HT1080 (cell line): ENCODE measurements at places on chromosomes 2 and 18.

GRCh38 chr2:68901199-68901514 is 30.0 kb upstream of the BMP10 start:
- DNase-seq = peak; percentile 49

- no peak for DNase-seq
Observed at GRCh38 chr2:207321514-207321913, 155.8 kb upstream of the KLF7 start.

DNA sequence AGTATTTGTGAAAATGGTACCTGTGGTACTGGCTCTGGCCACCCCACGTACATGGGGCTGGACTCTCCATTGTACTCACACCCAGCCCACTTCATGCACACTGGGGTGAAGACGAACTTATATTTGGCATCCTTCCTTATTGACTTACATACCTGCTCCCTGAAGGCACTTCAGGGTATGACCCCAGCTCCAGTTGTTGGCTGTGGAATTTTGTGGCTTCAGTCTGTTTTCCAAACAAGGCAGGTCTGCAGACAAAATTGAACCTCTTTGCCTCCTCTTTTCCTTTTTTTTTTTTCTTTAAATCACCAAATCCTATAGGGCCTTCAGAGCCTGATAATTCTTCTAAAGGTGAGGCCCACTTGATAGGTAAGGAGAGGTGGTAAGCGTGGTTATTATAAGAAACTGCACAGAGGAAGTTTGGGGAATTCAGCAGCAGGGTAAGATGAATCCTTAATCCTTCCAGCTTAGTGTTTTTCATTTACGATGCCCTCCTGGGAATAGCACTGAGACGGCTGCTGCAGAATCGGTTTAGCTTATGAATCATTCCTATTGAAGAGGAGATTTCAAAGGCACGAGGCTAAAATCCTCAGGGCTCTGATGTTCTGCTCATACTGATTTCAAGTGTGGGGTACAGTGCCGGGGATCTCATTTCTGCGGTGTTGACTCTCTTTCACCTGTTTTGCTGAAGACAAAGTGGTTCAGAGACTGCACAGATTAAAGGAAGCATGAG is 55.2 kb downstream of the KIF5C start:
- no peak for DNase-seq

GRCh38 chr2:171334171-171334570 is 99.6 kb downstream of the METTL8 start:
- DNase-seq = no peak

GRCh38 chr18:5142131-5142530 is 54.9 kb downstream of the AKAIN1 start:
- DNase-seq = no peak

GRCh38 chr2:235668782-235669181 is 174.9 kb downstream of the AGAP1 start:
- DNase-seq = no peak

DNA sequence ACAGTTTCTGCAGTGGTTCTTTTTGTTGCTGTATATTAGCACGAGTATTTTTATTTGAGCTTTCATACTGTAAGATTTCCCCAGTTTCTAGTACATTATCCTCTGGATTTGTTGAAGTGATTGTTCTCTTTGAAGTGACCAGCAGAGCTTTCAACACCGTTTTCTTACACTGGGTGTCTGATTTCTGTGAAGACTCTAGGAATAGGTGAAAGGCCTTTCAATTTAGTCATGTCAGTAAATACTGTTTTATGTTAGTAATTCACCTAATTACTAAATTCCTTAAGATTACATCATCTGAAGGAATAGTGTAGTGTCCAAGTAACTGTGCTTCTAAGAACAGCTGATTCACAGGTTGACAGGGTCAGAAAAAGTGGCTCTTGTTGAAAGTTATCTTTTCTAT is 2.3 kb downstream of the PPM1B start:
- DNase-seq = peak; percentile 30

DNA sequence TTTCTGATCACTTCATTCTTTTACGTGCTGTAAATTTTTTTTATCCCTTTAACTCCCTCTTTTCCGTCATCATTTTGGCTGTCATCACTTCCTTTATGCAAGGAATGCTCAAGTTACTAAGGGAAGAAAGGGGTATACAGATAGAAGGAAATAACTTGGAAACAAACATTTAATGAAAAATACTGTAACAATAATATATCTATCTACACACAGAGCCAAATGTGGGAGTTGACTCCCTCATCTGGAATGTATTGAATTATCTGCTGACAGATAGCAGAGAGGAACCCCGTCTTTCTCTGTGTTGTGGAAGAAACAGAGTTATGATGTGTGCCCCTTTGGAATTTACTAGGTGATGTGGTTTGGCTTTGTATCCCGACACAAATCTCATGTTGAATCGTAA is 182.5 kb upstream of the NXPH2 start:
- DNase-seq = no peak

DNA sequence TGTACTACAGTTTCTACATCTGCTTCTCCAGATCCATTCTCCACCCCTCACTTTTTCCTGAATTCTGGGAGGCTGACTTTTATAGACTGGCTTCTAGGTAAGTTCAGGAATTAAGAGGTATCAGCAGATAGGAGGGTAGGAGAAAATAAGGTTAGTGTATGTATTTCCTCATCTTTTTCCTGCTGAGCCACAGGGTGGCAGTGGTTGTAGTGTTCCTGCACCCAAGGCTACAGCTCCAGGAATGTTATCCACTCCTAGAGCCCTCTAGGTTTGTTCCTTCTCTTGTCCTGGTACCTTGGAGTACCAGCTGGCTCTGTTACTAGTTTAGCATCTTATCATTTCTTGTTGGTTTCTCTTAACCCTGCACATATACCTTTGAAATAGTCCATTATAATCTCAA is 40.7 kb upstream of the C2orf66 start:
- peak; percentile 43 for DNase-seq

DNA sequence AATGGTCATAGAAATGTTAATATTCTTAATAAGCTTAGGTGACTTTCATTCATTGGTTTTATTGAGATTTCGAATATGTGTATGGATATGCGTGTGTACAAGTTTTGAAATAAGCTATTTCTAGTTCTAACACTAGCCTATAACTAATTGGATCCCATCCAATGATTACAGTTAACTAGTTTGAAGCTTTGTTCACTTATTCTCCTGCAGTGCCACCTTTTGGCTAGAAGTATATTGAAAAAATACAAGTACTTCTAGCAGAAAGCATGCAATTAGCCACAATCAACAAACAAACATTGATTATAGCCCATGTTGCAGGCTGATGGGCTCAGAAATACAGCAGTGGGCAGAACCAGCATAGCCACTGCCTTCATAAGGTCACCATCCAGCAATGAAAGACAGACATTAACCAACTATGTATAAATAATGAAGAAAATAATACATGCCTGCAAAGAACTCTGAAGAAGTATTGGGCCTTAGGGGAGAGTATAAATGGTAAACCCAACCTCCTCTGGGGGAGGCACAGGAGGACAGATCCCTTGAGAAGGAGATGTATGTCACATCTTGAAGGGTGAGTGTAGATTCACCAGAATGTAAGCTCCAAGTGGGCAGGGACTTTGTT is 5.1 kb upstream of the PIEZO2 start:
- no peak for DNase-seq

GRCh38 chr2:177673602-177674595 is 281.3 kb downstream of the AGPS start:
- DNase-seq = peak; percentile 18

- DNase-seq = no peak
Observed at GRCh38 chr18:35201256-35201931, 39.4 kb upstream of the ZNF397 start.

DNA sequence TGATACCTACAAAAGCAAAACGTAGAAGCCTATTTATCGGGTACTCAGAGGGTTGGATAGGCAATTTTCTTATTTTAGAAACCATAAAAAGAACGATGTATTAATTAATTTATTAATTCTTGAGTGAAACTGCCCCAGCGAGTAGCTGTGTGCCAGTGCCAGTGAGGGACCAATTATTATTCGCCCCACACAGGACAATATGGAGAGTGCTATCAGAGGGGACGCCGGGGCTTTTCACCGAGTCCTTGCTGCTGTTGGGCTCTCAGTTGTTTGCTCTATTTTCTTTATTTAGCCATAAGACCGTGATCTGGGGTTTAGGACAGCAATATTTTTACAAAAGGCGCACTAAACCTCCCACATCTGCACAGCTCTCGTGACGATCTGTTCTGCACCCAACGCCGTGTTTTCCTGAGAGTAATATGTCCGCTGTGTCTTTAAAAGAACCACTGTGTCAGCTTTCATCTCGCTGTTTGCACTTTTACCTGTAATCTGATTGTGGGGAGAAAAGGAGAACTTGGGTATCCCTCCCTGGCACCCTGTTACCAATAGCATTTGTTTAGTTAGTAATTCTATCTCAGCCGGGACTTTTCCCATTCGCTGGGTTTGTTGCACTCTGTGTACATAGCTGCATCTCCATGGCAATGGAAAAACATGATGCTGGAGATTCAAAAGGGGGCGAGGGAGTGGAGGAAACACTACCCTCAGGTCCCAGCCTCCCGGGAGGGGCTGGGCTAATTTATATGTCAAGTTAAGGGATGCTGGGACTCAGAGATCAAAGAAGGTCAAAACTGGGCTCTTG is 30.1 kb upstream of the ZNF516 start:
- no peak for DNase-seq

GRCh38 chr2:86066007-86066578 is 39.6 kb downstream of the POLR1A start:
- DNase-seq = no peak

DNA sequence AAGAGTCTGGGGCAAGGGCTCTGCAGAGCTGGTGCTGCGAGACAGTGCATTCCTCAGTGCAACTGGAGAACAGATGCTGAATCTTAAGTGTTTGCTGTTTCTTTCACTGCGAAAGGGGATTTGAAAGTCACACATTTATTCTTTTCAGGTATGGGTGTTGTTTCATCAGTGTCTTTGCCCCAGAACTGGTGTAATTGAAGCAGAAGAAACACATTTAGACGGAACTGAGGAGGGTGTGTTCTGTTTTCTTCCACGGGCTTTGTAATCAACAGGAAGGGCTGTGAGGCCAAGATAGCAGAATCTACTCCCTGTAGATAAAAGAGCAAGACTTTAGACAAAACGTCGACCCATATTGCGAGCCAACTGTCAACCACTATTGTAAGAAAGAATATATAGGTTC is 151.9 kb downstream of the EPHA4 start:
- DNase-seq = no peak

- DNase-seq = no peak
Observed at GRCh38 chr2:207135340-207135739, 30.4 kb downstream of the KLF7 start.

DNA sequence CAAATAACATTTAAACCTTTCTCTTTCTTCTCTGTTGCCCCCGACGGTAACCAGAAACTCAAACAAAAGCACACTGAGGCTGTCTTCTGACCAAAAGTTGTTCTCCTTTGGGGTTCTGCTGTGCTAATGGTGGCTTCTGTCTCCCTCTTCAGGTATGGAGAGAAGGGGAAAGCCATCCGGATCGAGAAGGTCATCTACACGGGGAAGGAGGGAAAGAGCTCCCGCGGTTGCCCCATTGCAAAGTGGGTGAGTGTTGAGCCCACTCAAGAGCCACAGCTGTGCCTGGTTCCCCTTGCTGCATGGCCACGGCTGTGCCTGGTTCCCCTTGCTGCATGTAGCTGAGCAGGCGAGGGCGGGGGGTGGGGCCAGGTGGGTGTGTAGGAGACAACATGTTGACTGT is 67.4 kb downstream of the BOLA3 start:
- no peak for DNase-seq

DNA sequence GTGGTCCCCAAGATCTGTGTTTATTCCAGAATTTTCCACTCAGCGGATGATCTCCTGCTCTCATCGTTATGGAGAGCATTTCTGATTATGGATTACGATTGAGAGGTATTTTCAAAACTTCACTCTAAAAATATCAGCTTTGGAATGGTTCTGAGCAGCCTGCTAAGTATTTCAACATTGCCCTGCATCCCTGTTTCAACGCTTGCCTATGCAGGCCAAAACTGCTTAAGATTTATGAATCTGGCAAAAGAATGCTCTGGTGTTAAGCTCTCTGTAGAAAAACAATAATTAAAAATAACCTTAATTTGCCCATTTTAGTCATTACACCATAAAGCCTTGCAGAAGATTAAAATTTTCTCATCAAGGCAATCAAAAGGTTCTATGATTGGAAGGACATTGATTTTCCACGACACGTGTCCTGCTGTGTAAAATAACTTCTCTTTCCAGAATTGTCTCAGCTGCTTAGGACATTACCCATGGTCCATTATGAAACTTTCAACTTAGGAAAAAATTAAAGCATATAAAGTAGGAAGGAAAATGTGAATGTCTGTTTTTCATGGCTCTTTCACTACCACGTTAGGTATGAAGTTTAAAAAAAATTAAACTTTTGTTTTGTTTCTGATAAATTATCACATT is 229.9 kb downstream of the ACKR3 start:
- DNase-seq = no peak

GRCh38 chr2:112985090-112985489 is 7.3 kb downstream of the IL36G start:
- no peak for DNase-seq

- DNase-seq = no peak
Observed at GRCh38 chr2:211498551-211499205, 942.3 kb downstream of the CPS1 start.

- DNase-seq = no peak
Observed at GRCh38 chr18:9870431-9871008, 15.3 kb upstream of the TXNDC2 start.

GRCh38 chr2:233491326-233491725 is 75.3 kb downstream of the USP40 start:
- no peak for DNase-seq

- no peak for DNase-seq
Observed at GRCh38 chr2:62202019-62202722, 6.3 kb downstream of the B3GNT2 start.

GRCh38 chr2:21427606-21428005 is 303.8 kb downstream of the TDRD15 start:
- DNase-seq = peak; percentile 26

- DNase-seq = peak; percentile 61
Observed at GRCh38 chr18:30280861-30281470, 761.6 kb downstream of the DSC3 start.

GRCh38 chr18:22226801-22227200 is 57.4 kb downstream of the GATA6 start:
- DNase-seq = no peak

GRCh38 chr2:238450440-238450861 is 23.7 kb downstream of the ASB1 start:
- no peak for DNase-seq

GRCh38 chr18:78722929-78723710 is 256.5 kb upstream of the SALL3 start:
- DNase-seq = no peak

- DNase-seq = peak; percentile 88
Observed at GRCh38 chr2:37590119-37590571, 81.3 kb downstream of the CDC42EP3 start.

DNA sequence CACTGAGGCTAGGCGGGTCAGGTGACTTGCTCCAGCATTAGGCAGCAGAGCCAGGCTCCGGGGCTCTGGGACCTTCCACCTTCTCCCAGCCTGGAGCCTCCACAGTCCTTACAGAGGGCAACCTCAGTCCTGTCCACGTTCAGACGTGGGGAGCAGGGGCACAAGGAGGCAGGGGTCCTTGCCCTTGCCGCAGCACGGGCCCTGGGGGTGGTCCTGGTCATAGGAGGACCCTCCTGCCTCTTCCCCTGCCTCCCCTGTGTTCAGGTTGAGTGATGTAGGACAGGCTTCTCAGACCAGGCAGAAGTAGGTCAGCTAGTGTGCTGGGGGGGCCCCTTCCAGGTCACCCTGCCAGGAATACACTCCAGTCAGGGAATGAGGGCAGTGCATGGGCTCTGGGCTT is 5.4 kb upstream of the ARHGEF4 start:
- DNase-seq = no peak
